ENCODE measurements at places on chromosomes 12 and 14.

GRCh38 chr12:66269142-66269541, 33.2 kb upstream of the HELB start:
- DNase-seq = no peak

DNA sequence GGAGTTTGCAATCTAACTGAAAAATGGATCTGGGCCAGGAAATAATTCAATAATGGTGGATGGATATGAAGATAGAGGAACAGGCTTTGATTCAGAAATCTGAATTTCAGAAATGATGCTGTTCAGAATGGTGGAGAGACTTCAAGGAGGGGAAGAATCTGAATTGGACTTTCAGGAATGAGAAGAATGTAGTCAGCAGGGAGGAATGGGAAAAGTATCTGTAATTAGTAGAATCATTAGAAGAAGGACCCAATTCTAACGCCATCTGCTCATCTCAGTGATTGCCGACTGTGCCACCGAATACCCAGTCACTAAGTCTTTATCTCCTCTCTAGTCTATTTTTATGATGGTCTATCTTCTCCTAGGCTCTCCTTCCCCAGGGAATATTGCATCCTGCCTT, 363.2 kb downstream of the GALC start:
- DNase-seq = no peak

GRCh38 chr14:59905188-59905587, 14.8 kb upstream of the LRRC9 start:
- DNase-seq = no peak

- DNase-seq = no peak
These were observed 19.5 kb downstream of the PRICKLE1 start for GRCh38 chr12:42570076-42570475.

DNA sequence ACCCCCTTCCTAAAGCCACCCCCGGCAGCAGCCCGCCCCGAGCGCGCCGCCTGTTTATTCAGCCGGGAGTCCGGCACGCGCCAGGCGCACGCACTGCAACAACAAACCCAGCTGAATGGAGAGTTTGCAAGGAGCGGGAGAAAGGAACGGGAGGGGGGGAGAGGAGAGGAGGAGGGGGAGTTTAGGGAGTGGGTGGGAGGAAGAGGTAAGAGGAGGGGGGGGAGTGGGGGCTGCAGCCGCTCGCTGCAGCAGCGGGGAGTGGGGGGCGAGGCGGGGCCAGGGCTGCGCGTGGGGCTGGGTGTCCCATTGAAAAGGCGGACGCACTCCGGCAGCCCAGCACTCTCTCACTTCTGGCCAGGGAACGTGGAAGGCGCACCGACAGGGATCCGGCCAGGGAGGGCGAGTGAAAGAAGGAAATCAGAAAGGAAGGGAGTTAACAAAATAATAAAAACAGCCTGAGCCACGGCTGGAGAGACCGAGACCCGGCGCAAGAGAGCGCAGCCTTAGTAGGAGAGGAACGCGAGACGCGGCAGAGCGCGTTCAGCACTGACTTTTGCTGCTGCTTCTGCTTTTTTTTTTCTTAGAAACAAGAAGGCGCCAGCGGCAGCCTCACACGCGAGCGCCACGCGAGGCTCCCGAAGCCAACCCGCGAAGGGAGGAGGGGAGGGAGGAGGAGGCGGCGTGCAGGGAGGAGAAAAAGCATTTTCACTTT, at the start of gene ASCL1:
Gene ASCL1, plus strand, starts transcription at position 336 of the 712 bp plus-strand sequence. CDS start 571 bp downstream, outside the sequence.
- peak; percentile 16 for DNase-seq
